ENCODE measurements at places on chromosomes 12 and 14.

- peak; percentile 40 for DNase-seq
Measured at GRCh38 chr14:38404100-38404541, 148.2 kb upstream of the CLEC14A start.

DNA sequence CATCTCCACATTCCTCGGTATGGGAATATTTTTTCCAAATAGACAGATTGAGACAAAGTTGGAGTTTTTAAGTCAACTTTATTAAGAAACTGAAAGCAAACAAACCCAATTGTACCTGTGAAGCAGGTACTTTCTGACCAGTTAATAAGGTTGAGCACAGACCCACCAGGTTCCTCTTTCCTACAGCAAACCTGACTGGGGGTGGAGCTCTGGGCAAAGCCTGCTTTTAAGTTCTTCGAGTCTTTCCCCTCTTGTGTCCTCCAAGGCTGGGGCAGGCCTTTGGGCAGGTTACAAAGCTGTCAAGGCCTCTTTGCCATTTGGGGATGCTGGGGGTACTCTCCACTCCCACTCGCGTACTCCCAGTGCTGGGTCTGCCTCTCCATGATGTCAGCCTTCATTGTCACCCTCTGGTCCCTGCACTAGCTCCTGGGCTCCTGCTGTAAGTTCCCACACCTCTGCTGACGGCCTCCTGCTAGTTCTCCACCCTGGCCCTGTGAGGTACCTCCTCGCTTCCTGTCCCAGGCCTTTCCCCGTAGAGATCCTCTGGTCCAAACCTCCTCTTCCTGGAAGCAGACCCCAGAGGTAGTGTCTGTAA is 3.2 kb downstream of the KCNH3 start:
- DNase-seq, result no peak

- no peak for DNase-seq
Measured at GRCh38 chr14:22210026-22210425, 379.0 kb downstream of the DAD1 start.

- no peak for DNase-seq
Measured at GRCh38 chr12:2642896-2643425, 151.8 kb upstream of the FKBP4 start.

DNA sequence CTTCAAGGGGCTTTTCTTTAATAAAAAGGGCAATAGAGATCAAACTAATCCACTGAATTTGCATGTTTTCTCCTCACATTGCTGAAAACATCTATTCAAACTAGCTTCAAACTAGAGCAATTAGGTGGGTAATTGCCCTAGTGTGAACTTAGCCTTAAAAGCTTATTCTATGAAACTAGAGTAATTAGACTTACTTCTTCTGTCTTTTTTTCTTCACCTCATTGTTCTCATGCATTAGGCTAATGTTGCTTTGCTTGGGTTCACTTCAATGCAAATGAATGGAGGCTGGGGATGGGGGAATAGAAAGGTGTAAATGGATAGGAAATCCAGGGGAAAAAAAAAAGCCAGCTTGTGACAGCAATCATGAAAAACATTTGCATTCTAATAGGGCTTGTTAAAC is 414.8 kb upstream of the LMO3 start:
- no peak for DNase-seq

DNA sequence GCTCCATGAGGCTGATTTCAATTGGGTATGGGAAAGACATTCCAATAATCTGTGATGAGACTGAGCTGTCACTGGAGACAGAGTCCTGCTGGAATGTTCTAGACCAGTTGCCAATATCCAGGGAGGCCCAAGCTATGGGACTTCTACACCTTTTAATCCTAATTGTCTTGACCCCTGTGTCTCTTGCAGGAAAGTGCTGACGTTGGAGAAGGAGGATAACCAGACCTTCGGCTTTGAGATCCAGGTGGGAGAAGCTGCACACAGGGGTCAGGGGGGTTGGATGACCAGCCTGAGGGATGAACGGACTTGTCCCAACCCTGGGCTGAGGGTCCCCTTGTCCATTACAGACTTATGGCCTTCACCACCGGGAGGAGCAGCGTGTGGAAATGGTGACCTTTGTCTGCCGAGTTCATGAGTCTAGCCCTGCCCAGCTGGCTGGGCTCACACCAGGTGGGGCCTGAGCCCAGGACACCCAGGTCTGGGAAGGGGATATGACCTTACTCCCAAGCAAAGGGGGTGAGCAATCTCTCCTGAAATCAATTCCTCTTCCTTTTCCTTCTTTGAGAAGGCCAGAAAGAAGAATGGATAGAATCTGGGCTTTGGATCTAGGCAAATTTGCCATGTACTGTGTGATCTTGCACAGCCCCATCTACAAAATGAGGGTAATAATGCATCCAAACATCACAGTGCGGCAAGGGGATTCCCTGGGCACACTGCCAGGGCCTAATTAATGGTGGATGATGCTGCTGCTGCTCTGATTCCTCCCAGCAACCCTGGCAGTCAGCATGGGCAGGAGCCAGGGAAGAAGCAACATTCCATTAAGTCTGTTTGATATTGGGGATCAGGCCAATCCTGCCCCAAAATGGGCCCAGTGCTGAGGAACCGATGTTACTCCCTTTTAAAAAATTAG is 4.2 kb downstream of the TAMALIN start:
- DNase-seq, result no peak

DNA sequence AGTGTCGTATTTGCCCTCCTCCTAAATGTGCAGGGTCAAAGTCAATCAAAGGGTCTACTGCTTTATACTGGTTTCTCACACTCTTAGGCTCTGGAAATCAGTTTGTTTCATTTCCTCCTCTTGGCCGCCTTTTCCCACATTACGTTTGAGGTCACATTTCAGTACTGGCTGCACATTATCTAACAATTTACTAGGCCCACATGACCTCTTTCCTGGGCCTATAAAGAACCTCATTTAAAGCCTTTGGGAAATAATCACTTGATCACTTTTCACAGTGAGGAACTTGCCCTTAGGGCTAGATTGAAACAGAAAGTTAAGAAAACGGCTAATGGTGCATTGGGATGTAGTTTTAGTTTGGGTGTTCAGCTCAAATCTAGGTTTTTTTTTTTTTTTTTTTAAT is 497.5 kb downstream of the RERGL start:
- no peak for DNase-seq

DNA sequence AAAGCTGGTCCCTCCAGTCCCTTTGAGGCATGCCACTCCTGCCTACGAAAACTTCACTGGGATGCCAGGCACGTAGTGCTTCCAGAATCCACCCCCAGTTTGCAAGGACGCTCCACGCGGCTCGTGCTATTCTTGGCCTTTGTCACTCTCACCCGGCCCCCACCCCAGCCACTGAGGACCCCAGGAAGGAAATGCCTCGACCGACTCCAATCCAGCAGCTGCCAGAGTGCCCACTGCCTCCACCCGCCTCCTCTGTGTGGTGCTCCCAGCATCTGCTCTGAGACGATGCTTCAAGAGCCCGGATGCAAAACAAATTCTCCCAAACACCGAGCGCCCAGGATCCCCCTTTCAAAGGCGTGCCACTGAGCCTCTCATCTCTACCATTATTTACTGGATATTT is 123.9 kb downstream of the RFLNA start:
- no peak for DNase-seq

- peak; percentile 27 for DNase-seq
Measured at GRCh38 chr12:92136026-92136730, 9.5 kb downstream of the BTG1 start.
